Activated CD4-positive, alpha-beta T cell treated with anti-CD3 and anti-CD28 coated beads for 4 hours (primary cell): ENCODE measurements at places on chromosomes 16 and 17.
A peak's percentile ranks its signal among the peaks of the same experiment; 100 is the strongest.

GRCh38 chr17:69447726-69448125 is 33.2 kb downstream of the MAP2K6 start:
- no peak for DNase-seq

- DNase-seq, result no peak
Observed at GRCh38 chr16:14490235-14490634, 139.8 kb downstream of the PARN start.

GRCh38 chr17:7745748-7746470 is 28.4 kb downstream of the DNAH2 start:
- DNase-seq, result no peak

DNA sequence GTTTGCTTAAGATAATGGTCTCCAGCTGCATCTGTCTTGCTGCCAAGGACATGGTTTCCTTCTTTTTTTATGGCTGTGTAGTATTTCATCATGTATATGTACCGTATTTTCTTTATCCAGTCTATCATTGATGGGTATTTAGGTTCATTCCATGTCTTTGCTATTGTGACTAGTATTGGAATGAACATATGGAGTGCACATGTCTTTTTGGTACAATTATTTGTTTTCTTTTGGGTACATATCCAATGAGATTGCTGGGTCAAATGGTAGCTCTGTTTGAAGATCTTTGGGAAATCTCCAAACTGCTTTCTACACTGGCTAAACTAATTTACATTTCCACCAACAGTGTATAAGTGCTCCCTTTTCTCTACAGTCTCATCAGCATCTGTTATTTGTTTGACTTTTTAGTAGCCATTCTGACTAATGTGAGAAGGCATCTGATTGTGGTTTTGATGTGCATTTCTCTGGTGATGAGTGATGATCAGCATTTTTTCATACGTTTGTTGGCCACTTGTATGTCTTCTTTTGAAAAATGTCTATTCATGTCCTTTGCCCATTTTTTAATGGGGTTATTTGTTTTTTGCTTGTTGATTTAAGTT is 66.2 kb downstream of the TNFRSF13B start:
- no peak for DNase-seq

DNA sequence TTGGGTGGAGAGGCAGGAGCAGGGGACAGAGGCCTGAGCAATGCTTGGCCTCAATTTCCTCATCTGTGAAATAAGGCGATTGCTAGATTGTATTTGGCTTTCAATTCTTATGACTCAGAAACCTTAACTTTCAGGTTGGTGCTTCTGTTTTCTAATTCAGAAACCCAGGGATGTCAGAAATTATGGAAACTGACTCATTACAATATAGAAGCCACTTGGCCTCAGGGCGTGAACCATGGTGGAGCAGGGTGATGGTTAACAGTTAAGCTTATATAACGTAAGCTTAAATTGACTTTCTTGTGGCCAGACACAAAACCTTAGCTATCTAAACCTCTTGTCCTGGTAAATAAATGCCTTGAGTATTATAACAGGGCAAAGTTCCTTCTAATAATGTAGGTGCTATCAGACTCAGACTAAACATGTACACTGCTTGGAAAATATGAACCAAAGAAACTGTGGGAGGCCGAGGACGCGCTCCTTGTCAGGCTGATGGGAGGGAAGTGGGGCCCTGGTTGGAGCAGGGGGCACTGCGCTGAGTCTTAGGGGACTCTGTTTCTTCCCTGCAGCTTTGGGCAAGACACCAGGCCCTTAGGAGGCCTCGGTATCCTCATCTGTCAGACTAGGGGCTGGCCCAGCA is 17.1 kb upstream of the SREBF1 start:
- DNase-seq, result no peak

DNA sequence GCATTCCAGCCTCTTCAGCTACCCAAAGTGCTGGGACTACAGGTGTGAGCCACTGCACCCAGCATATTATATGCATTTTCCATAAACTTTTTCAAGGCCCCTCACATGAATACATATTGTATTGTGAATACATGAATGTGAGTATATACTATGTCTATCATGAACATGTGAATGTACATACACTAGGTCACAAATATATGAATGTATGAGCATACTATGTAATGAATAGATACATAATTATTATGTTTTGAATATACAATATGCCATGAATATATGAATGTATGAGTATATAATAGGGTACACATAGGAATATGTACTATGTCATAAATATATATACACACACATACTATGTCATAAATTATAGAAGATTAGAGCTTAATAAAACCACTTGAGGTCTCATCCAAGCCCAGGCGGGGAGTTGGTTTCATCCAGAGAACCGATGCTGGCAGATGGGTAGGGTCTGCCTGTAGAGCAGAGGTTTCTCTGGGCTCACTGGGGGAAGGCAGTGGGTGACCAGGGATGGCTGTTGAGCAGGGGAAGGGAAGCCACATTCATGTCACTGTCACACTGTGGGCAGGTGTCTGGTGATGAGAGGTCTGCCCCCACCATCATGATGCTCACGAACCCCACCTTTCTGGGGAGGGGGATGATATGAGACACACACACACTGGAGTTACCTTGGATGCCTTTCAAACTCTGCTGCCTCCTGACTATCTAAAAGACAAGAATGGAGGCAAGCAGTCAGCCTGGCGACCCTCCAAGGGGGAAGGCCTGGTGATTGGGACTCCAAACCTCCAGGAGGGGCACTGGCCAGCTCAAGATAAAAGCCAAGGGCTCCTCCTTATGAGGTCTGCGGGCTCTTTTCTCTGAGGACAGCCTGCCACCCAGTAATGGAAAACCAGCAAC is 7.3 kb downstream of the C16orf95 start:
- DNase-seq, result no peak

DNA sequence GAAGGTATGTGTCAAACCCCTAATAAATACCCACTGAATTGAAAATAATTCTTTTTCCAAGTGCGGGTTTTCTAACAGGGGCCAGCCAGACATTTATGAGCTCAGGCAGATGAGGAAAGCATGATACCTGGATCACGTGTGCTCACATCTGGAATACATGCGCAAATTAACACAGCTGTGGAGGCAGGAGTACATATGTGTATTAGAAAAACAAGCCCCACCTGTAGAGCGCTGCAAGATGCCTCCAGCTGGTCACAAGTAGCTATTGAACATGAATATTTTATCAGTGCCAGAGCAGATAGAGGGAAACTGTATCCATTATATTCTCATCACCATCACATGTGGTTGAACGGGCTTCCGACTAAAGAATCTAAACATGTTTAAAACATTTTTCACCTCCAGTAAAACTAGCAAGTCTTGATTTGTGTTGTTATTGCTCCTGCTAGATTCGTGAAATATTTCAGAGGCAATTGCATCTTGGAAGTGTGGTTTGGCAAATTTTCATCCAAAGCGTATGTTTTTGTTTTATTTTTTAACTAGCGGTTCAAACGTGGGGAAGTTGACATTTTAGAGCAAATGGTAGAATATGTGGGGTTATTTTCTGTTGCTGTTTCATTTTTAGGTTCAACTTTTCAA is 482.8 kb downstream of the CDH13 start:
- DNase-seq, result no peak

DNA sequence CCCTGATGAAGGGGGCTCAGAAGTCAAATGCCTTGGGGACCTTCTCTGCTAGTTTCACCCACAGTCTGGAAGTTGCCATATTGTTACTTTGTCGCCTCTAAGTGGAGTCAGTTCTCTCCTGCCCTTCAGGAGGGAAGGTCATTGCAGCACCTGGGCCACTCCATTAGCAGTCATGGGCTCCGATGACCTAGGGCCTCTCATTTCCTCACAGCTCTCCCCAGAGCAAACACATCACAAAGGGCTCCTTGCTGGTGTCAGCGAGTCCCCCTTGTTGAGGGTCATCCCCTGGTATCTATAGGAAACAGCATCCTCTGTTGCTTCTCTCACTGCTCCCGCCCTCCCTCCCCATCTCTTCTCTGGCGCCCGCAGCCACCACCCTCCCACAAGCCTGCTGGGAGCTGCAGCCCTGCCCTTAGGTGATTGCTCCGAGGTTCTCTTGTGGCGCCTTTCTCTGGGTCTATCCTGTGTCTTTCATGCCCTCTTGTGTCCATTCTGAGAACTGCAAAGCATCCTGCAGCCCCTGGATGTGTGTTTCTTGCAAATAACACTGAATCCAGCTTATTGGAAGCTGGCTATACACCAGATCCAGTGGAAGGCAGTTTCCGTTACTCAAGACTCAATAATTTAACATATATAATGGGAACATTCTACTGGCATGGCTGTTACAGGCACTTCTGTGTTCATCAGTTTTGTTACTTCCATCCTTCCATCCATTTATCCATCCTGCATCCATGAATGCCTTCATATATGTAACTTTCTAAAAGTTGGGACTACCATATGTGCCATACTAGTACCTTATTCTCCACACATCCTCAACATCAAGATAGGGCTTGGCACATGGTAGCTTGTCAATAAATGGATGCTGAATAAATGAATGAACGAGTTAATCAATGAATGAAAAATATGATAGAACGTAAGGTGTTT is 21.2 kb downstream of the PDILT start:
- DNase-seq, result peak; percentile 12

DNA sequence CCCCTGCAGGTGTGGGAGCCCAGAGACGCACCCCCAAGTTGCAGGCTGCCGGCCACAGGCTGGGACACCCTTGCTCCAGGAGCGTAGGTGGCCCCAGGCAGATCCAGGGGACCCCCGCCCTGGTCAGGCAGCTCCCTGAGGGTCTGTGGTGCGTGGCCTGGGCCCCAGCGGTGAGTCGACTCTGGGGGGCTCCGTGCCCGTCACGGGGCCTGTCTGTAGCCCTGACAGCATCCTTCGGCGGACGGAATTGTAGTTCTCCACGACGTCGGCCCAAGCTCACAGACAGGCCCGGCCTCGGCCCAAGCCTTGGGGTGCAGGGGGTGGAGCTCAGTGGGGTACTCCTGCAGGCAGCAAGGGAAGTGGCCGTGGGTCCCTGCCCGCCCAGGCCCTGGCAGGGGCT is 82.9 kb downstream of the LMF1 start:
- DNase-seq, result no peak

GRCh38 chr16:72467157-72467759 is 295.3 kb upstream of the PMFBP1 start:
- no peak for DNase-seq

DNA sequence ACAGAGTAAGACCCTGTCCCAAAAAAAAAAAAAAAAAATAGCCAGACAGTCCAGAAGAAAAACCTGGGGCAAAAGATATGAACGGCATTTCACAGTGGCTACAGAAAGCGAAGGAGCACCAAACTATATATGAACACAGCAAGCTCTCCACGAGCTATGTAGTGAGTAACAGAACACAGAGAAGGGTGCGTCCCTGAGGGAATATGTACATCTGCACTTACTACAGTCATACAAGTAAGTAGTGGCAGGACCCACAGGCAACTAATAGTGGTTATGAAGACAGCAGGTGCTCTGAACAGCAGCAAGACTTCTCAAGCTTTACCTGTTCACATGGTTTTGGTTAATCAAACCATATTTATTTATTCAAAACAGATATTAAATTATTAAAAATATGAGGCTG is 15.8 kb downstream of the TRAP1 start:
- no peak for DNase-seq

DNA sequence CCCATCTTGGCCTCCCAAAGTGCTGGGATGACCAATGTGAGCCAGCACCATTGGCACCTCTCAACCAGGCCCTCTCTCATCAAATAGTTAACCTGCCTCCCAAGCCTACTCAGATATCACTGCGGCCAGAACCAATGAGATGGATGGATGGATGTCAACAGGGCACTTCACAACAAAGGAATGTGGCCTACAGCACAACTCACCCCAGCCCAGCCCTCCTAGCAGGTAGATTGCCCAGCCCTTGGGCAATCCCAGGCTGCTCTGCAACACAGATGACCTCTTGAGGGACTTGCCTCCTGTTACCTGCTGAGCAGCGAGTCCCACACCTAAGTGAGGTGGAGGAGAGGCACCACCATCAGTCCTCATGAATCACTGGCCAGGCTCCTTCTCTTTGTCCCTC is 22.6 kb upstream of the KIFC3 start:
- no peak for DNase-seq

DNA sequence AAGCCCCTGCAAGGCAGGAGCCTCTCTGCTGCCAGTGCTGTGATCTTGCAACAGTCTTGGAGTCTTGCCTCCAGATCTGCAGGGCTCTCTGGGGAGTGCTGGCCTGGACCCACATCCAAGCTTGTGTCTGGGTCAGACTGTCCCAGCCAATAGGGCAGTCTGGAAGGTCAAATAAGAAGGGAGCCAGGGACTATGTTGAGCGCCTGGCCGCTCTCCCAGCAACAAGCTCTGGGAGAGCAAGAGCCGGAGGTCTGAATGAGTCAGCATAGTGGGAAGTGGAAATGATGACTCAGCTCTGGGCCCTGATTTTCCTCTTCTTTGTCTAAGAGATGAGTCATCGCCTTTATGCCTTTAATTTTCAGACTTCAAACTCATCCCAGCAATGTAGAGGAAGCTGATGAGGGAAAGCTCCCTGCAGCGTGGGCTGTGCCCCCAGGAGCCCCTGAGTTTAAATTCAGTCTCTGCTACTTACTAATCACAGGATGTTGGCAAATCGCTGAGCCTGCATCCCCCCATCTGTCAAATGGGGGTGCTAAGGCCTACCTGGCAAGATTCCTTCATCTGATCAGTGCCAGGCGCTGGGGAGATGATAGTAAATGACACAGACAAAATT is 43.6 kb upstream of the HAPSTR1 start:
- DNase-seq, result peak; percentile 53

DNA sequence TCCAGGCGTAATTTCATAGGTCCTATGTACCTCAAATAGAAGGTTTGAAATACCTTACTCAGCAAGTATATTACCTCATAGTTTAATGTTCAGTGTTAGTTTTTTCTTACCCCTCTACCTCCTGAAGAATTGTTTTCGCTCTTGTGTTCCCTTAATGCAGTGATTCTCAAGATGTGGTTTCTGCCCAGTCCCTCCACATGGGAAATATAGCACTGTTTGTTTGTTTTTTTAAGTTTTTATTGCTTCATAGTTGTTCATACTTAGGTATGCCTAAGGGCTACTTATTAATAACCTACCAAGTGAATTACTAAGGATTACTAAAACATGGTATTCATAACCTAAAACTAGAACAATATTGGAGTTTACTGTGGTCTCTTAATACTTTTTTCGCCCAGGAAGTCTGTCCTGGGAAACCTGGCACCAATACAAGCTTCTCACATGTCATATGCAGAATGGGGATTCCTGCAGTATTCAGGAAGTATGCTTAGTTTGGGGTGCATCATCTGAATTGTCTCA is 5.0 kb downstream of the RSPRY1 start:
- no peak for DNase-seq

- DNase-seq, result no peak
Observed at GRCh38 chr16:11138022-11138768, 117.8 kb downstream of the SOCS1 start.

DNA sequence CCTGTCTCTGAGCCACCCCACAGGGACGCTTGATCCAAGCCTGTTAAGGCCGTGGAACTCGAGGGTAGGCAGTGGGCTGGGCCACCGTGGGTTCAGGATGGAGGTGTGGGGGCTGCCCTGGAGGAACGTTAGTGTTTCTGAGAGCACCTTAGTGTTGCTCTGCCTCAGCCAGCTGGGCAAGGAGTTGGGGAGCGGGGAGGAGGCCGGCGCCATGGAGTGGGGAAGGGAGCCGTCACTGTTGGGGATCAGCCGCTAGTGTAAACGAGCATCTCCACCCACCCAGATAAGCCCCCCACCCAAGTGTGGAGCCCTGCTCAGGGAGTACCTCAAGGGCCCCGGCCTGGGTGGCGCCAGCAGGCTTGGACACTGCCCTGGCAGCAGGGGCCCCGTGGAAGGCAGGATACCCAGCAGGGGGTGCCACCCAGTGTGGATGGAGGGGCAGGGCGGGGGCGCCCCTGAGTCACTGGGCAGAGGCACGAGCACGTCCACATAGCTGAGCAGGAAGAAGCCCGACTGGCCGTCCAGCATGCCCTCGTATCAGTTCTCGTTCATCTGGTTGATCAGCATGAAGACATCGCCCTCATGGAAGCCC is 98.6 kb downstream of the KPNA2 start:
- DNase-seq, result no peak

GRCh38 chr17:75587675-75588595 is at the start of gene MYO15B:
MYO15B (plus strand) TSS chr17:75587800; CDS start chr17:75588058, 258 bp downstream.
- DNase-seq, result peak; percentile 53
